ENCODE measurements at places on chromosomes 11 and 22. TPM values are rescaled to one million over a fixed set of nuclear protein-coding genes. Genes with fewer than 3 reads are reported as not detected.
A peak's percentile ranks its signal among the peaks of the same experiment; 100 is the strongest.

Gene MGAT3
- 5.4 TPM for total RNA-seq

Gene GRM5
- total RNA-seq = 0.63 TPM

Gene KRTAP5-2
- not detected for total RNA-seq

GRCh38 chr11:62427630-62428233, 8.9 kb downstream of the SCGB1A1 start:
- no peak for DNase-seq

DNA sequence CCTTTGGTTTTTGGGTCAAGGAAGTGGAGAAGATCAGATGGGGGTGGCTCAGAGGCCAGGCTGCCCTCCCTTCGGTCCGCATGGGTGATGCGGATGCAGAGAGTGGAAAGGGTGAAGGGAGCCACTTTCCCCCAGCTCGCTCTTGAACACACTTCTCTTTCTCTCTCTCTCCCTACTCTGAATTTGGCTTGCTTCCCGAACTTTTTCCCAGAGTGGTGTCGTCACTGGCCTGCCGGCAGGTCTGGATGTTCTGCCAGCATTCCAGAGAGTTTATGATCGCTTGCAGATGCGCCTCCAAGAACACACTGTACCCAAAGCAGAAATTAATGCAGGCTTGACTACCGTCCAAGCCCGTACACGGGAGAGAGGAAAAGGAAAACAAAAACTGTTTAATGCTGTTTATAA, 103.2 kb downstream of the ZBTB16 start:
- peak; percentile 97 for DNase-seq

DNA sequence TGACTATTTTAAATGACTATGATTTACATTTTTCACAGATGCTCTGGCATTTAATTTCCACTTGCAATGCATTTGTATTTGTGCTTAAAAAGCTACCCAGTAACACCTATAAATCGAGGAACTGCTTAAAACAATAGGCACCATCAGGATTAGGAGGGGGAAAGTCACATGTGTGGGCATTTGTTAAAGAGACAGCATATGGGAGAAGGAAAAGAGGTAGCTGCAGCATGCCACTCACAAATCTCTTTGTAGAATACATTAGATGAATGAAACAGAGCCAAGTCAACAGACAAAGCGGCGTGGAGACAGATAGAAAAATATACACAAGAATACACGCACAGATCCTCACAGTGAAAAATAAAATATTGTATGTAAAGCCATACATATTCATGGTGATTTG, 228.0 kb downstream of the CADM1 start:
- DNase-seq = no peak

DNA sequence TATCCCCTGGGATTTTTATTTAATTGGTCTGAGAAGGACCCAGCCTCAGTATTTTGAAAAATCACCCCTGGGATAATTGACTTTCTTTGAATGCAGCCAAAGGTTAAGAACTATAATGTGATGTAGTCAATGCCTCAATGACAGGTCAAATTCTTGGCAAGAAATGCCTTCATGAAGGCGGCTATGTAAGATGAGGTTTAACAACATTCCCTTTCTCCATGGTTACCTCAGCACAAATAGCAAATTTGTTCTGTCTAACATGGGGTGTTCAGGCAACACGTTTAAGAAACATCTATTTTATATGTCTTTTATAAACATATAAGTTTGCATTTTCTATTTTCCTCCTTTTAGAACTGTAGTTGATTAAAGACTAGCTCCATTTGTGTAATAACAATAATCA, 5.3 kb downstream of the SLN start:
- DNase-seq = no peak

DNA sequence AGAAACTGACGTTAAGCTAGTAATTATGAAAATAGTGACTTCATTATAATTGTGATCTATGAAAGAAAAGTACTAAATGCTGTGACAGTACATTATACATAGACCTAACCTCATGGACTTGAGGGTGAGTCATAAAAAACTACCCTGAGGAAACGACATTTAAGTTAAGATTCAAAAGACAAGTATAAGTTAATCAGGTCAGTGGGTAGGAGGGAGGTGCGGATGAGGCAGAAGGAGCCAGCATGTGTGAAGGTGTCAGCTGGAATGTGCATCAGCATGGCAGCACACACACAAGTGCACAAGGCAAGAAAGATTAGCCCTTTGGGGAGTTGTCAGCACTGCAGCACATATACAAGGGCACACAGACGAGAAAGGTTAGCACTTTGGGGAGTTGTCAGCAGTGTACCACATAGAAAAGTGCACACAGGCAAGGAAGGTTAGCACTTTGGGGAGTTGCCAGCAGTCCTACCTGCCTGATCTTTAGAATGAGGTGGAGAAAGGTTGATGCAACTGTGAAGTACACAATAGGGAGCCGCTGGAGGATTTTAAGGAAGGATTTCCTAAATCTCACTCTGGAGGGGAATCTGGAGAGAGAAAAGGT, 31.6 kb upstream of the CAVIN3 start:
- DNase-seq = no peak

DNA sequence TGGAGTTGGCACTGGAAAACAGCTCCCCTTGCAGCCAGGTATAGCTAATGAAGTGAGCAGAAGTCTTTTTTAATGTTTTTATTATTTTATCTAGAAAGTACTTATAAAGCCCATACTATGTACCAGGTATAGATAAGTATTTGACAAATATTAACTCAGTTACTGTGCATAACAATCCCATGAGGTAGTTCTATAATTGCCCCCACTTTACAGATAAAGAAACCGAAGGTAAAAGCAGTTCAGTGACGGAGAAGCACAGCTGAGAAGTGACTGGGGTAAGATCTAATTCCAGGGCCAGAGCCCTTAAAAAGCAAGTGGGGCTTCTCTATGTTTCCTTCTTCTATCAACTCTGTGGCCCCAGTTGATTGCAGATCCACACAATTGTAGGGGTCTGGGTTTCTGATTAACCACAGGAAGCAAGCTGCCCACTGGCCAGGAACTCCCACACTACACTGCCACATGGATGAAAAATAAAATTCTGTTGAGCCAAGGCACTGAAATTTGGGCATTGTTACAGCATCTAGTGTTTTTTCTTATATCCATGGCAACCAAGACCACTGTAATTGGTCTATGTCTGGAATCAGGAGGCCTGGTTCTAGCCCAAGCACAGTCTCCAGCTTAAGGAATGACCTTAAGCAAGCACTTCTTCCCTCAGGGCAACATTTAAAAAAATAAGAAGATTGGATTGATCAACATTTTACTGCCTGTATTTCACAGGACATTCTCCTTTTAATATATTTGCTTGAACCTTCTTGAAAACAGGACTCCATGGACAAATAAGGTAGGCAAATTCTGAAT, 55.3 kb upstream of the TEAD1 start:
- DNase-seq = no peak

DNA sequence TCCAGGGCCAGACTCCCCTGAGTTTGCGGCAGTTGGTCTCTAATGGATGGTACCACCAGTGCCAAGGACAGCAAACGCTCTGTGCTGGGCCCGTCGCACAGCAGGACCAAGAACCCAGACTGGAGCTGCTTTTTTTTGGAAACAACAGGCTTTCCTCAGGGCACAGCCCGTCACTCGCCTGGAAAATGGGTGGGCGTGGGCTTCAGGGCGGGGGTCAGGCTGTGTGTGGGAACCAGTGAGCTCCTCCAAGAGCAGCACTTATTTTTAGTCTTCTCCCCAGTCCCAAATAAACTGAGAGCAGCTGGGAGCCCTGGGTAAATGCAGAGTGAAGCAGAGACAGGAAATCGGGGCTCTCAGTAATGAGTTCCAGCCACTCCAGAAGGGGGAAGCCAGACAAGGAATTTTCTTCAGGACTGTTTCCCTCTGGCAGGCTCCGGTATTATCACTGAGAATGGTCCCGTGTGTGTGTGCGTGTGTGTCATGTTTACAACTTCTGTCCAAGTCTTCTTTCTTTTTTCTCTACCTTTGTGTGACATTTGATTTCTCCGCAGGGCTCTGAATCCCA, 63.0 kb downstream of the PPFIBP2 start:
- peak; percentile 76 for DNase-seq

All from kidney (tissue), 22 donors.